Hematopoietic multipotent progenitor cell (in vitro differentiated cells): ENCODE measurements at places on chromosomes 3 and 15.

DNA sequence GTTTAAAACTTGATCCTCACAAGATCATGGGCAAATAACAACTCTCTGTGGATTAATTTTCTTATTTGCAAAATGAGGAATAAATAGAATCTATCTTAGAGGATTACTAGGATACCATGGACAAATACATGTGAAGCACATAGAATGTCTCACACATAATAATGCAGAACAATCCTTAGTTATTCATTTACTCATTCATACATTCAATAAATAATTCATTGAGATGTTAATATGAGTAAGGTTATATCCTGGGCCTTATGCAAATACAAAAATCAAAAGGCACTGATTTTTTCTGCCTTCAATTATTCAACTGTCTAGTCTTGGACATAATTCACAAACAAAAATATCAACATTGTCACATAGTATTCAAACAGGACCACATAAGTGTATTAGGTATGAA is 654.1 kb downstream of the MECOM start:
- DNase-seq: no peak

GRCh38 chr3:12926660-12927059 is 85.3 kb upstream of the RPL32 start:
- DNase-seq: no peak

GRCh38 chr15:81752974-81753373 is 292.8 kb downstream of the MEX3B start:
- DNase-seq: no peak

GRCh38 chr3:149369991-149370866 is 7.2 kb downstream of the TM4SF1 start:
- DNase-seq: no peak

GRCh38 chr15:90883526-90883975 is 753 bp upstream of the FES start:
- DNase-seq: no peak

GRCh38 chr3:1380926-1381646 is 288.3 kb downstream of the CNTN6 start:
- no peak for DNase-seq

DNA sequence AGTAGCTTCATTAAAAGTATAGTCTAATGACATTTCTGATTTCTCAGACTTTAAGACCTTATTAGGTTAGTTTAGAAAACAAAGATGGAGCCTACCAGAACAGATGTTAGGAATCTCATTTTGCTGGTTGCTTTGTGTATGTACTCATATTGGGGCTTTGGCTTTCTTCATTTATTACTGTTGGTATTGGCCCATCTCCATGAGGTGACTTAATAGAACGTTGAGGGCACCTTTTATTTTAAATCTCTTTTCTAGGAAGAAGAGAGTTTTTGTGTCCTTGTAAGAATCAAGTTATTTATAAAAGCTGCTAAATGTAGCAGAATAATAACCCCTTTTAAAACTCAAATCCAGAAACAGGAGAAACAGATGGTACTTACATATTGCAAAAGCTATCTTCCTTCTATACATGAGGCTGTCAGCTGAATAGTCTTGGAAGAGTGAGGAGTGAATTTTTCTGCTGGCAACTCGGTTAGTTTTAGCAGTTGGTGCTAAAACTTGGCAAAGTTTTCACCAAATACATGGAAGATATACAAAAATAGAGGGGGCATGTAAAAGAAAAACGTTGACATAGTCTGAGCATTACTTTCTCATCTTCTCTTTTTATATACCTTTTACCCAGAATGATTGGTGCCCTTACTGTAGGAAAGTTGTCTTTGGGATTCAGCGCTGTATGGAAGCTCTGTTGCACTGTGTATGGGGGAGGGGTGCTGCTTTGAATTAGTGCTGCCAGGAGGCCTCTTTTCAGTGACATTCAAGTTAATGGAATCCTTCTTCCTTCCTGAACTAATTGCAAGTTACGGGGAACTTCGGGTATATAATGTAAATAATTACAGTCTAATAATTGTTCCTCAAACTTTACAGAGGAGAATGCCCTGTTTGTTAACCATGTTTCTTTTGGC is 35.8 kb downstream of the CTNNB1 start:
- no peak for DNase-seq

- no peak for DNase-seq
These were observed 41.1 kb upstream of the TMCO5A start for GRCh38 chr15:37893309-37893708.

DNA sequence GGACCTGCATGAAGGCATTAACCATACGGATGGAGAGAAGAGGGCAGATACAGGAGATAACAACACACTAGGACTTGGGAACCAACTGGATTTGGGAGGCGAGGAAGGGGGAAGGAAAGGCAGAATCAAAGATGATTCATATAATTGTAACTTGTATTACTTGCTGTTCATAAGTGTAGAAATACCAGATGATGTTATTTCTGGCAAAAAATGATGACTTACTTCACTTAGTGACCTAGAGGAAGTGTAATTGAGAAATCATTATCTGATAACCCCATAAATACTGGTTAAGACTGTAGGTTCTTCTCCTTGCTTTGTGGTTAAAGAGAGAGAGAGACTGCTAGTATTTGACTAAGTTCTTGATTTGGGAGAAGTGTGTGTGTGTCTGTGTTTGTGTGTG is 50.5 kb upstream of the GK5 start:
- no peak for DNase-seq

DNA sequence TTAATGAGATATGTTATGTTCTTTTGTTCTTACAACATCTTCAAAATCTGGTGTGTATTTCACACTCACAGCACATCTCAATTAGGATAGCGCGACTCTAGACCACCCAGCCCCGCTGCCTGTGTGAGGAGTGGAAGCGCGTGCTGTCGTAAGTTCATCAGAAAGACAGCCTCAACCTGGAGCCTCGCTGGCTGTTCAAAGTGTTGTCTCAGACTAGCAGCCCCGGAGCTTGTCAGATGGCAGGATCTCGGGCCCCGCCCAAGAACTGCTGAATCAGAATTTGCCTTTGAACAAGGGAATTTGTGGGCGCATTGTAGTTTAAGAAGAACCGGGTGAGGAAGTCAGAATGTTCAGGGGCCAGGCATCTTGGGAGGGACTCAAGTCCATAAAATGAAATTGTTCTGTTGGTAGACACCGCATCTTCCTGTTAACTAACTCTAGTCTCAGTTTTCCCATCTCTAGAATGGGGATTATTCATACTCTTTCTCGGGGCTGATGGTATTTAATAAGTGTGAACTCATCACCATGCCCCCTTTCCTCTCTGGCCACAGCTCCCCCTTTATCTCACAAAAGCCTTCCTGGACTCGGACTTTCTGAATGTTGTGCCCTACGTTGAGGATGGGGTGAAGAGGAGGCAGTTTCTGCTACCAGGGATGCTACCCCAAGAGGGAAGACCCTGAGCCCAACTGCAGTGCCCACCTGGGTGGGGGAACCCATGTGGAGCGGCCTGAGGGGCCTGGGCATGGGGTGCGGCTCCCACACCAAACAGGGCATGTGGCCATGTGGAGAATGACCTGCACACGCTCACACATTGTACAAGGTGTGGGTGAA is 40.4 kb downstream of the BHLHE40 start:
- DNase-seq: peak; percentile 70

GRCh38 chr15:57568299-57568698 is 23.4 kb upstream of the MYZAP start:
- no peak for DNase-seq

DNA sequence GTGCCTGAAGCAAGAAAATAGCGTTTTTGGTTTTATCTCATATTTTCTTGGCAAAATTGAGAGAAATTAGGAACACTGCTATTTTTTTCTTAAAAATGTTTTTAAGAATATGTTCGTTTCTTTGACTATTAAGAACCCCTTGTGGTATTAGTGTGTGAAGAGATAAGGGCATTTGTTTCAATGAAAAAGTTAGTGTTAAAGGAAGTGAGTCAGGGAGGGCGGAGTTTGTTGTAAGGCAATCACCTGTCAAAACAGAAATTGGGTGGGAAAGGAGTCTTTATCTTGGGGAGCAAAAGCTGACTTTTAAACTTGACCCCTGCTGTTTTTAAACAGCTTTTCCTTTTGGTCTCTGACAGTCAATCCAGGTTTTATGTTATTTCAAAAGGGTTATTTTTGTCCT is 4.2 kb downstream of the RAP2B start:
- peak; percentile 83 for DNase-seq

DNA sequence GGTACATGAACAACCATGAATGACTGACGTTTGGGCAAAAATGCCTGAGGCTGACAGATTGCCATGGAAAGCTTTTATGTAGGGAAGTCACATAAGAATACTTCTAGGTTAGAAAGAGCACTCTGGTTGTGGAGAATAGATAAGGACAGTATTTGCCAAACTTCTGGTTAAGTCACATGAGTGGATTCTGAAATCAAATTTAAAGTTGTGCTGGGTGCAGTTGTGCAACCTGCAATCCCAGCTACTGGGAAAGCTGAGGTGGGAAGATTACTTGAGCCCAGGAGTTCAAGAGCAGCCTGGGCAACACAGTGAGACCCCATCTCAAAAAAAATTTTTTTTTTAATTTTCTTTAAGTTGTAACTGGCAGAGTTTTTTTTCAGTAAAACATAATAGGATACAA is 7.2 kb upstream of the ZNF148 start:
- DNase-seq: no peak

DNA sequence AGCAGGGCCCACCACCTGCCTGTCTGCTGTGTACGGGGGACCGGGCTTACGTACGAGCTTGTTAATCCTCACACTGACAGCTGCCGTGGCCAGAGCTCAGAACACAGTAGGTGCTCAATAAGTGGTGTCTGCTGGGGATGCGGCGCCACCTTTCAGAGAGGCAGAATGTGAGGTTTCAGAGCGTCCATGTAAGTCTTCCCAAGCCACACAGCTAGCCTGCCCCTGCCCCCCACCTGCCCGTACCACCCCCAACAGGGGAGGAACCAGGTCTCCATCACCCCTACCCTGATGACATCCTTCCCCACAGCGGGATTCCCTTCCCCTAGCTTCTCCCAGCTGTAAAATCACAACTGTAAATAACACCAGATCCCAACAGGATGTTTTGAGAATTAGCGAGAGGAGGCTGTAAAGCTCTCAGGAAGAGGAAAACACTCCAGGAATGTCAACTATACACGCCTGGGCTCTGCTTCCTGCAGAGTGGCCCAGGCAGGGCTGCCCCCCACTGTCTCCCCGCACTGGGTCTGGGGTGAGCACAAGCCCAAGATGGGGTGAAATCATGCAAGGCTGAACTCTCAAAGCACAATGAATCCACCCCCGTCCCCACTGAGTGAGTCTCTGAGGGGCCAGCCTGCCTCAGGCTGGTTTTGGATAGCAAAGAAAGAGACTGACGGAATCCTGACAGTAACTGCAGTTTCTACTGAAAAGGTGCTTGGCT is 250.1 kb upstream of the LYSMD4 start:
- DNase-seq: no peak

DNA sequence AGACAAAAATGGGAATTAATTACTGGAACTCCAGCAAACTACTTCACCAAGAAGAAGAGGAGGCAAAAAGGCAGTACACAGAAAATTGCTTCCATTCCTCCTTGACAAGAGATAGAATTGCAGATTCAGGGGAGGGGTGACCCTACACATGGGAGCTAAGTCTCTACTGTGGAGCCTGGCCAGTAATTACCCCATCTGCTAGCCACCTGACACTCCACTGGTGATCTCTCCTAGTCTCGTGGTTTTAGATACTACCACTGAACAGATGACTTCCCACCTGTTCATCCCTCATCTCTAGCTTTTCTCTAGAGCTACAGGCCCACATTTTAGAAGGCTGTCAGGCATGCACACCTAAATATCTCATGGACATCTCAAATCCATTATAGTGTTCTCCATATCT is 224.3 kb upstream of the NR2F2 start:
- DNase-seq: no peak

GRCh38 chr3:72912532-72912931 is 24.7 kb downstream of the GXYLT2 start:
- DNase-seq: no peak

DNA sequence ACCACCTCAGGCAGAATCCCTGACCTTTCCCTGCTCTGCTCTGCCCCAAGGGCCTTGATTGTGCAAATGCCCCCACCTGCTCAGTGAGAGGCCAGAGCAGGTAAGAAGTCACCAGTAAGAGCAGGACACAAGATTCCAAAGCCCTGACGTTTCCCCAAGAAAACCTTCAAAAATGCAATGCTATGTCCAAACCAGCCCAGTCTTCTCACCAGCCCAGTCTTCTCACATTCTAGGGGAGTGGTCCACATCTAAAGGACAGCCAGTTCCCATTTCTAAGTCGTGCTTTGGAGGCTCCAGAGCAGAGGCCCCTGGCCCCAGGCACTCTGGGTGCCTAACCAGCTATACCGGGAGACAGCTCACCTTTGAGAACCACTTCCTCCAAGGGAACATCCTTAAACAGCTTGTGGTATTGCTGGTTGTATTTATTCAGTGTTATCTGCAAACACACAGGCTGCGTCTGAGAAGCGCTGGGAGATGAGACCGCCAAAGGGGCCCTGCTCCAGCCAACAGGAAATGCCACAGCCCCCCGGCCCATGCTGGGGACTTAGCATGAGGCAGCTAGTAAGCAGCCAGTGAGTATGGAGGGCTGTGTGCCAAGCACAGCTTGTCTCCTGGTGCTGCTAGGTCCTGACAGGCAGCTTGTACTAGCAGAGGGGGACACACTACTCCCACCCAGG is 29.3 kb downstream of the GRAMD2A start:
- DNase-seq: peak; percentile 74

DNA sequence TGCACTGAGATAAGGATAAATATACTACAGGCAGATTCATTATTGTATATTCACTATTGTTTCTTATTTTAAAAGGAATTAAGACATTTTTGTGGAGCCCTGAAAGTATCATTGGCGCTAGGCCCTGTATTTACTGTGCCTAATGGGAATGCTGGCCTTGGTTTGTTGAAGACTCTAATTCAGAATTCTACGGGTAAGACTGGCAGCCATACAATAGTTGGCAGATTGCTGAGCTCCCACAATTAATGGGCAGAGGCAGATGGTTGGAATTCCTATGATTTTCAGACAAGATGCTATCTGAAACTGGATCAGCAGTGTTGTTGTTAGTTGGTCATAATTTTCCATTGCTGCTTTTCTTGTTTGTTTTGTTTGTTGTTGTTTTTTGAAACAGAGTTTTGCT is 14.7 kb downstream of the PGBD4 start:
- no peak for DNase-seq

DNA sequence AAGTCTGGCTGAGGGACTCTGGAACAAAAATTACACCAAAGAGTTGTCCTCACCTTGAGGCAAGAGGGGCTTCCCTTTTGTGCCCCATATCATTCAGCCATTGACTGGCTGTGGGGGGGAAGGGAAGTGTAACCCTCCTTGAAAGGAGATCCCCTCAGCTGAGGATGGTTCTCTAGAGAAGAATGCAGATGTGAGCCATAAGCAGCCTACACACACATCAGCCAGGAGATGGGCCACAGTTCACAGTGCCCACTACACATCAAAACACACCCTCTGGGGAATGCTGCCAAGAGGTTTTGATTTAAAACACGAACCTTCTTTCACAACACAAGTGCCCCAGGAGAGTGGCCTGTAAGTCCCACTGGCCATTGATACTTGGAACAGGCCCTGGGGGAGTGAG is 231.2 kb upstream of the CTDSPL start:
- no peak for DNase-seq

GRCh38 chr3:21220944-21221343 is 530.1 kb downstream of the ZNF385D start:
- DNase-seq: no peak
